ENCODE measurements at places on chromosomes 7 and 10. TPM values are rescaled to one million over a fixed set of nuclear protein-coding genes. Genes with fewer than 3 reads are reported as not detected.

- no peak for DNase-seq
- H3K27ac ChIP-seq = no peak overlapping the region
- H3K4me3 ChIP-seq = no peak overlapping the region
- H3K36me3 ChIP-seq = no peaks in the 10 kb centered on the region
- peaks cover 18% of the 10 kb centered on the region for H3K27me3 ChIP-seq
- H3K4me1 ChIP-seq = peaks cover 11% of the 10 kb centered on the region
Measured at GRCh38 chr10:6674291-6674690, 94.2 kb upstream of the PRKCQ start.

HOXA3 gene
- not detected for total RNA-seq

- no peak for DNase-seq
- H3K36me3 ChIP-seq = no peaks in the 10 kb centered on the region
Measured at GRCh38 chr7:132557489-132558044, 18.7 kb downstream of the PLXNA4 start.

DNA sequence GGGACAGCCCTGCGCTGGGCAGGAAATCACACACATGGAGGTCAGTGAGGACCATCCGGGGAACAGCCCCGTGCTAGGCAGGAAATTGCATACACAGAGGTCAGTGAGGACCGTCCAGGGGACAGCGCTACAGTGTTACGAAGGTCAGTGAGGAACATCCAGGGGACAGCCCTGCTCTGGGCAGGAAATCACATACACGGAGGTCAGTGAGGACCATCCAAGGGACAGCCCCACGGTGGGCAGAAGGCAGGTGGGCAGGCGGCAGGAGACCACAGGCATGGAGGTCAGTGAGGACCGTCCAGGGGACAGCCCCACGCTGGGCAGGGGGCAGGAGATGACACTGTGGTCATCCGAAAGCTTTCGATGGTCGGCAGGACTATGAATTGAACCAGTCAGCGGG is 79.7 kb downstream of the PTPRN2 start:
- H3K4me1 ChIP-seq = no peaks in the 10 kb centered on the region
- H3K4me3 ChIP-seq = no peak overlapping the region
- H3K27ac ChIP-seq = no peak overlapping the region

GRCh38 chr7:1296356-1296981 is 63.8 kb downstream of the UNCX start:
- DNase-seq = no peak
- H3K27ac ChIP-seq = no peak overlapping the region
- H3K4me1 ChIP-seq = no peaks in the 10 kb centered on the region
- H3K4me3 ChIP-seq = no peak overlapping the region
- peaks cover 8% of the 10 kb centered on the region for H3K27me3 ChIP-seq

DNA sequence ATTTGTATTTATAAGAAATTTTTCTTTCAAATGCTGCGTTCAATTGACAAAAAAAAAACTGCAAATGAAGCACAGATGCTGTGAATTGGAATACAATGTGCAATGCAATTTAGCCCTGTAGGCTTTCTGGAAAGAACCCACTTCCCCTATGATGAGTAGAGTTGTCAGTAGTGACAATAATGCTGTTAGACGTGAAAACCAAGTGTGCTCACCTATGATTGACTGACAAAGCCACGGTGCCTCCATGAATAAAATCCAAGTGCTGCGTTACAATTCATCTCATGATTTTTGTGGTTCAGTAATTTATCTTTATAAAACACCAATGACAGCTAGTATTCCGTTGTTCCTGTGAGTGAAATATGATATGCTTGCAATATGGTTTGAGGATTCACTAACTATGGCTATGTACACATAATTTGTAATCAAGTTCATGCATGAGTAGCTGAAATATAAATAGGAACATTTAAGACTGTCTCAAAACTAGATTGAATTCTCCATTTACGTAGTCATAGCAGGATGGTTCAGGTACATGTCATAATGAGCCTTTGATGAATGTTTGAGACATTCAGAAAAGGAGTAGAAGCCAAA is 1160.3 kb downstream of the CNTNAP2 start:
- H3K4me1 ChIP-seq = no peaks in the 10 kb centered on the region
- H3K36me3 ChIP-seq = no peaks in the 10 kb centered on the region
- H3K4me3 ChIP-seq = no peak overlapping the region
- H3K27ac ChIP-seq = no peak overlapping the region
- no peaks in the 10 kb centered on the region for H3K27me3 ChIP-seq
